Pulmonary artery endothelial cell (primary cell): ENCODE measurements at places on chromosomes 6 and 20. TPM values are rescaled to one million over a fixed set of nuclear protein-coding genes. Genes with fewer than 3 reads are reported as not detected.

DNA sequence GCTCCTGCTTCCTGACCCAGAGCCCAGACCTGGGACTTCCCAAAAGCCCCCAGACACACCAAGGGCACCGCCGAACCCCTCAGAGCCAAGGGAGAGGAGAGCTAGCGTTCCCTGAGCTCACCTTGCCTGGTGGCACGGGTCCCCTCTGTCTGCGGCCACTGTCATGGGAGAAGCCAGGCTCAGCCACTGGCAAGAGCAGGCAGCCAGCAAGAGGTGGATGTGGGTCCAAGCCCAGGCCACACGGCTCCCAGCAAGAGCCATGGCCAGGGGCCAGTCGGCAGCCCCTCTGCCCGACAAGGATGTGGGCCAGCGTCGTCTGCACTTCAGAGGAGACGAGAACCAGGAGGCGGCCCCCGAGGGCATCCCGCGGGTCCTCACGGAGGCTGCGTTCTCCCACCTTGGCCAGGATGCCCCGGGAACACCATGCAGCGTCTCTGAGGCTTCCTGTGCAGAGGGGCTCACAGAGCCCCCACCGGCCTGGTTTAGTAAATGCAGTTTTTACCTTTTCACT lies 2.2 kb upstream of the PPDPF start:
- DNase-seq = no peak

GRCh38 chr20:45109634-45110033 lies 5.3 kb downstream of the WFDC5 start:
- no peak for DNase-seq

DNA sequence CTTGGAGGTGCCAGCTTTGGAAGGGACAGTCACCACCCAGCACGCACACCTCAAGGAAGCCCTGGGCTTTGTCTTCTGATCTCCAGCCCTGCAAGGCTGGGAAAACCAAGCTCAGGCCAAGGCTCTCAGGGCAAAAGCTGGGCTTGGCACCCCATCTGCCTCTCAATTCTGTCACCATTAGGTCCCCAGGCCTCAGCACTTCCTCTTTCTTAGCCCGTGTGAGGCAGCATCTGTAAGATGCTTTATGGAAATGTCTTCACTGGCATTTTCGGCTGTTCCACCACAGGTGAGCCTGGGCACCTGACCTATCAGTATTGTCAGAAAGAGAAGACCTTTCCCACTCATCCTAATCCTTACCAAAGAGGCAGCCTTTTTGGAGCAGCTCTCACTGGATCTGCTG lies 24.6 kb downstream of the GMEB2 start:
- no peak for DNase-seq

Gene LRRN4
- total RNA-seq = not detected in 2 replicates

Gene GSTA3
- total RNA-seq = not detected in 2 replicates

Gene BMP7
- not detected in 2 replicates for total RNA-seq
